Activated T-cell treated with anti-CD3 and anti-CD28 coated beads, Interleukin-2, amount 50 U/mL, for 72 hours (primary cell): ENCODE measurements at places on chromosomes 4 and X.

- no peak overlapping the region for H3K4me3 ChIP-seq
- H3K4me1 ChIP-seq: no peaks in the 10 kb centered on the region
- peaks cover 46% of the 10 kb centered on the region for H3K27me3 ChIP-seq
Observed at GRCh38 chrX:129649268-129650182, 5.2 kb downstream of the APLN start.

DNA sequence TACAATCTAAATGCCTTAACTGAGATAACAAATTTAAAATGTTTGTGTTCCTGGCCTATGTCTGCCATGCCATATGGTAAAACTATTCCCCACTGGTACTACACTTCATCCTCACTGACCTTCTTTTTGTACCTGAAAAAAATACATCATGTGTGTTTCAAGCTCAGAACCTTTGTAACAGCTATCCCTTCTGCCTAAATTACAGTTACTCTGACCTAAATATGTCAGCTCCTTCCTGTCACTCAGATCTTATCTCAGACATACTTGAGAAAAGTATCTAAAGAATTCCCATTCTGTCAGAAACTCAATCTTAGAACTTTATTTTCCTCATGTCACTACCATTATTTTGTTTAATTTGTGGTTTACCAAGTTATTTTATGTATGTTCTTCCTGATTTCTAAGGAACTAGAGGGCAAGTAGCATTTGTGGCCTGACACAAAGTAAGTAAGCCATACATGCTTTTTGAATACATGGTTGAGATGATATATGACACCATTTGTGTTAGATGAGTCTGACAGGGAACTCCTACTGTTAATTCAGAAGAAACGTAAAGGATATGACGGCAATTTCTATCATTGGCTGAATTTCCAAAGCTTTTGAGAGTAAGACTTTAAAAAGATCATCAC, 456.5 kb upstream of the NDST3 start:
- no peak overlapping the region for H3K27ac ChIP-seq
- no peaks in the 10 kb centered on the region for H3K36me3 ChIP-seq
- H3K4me3 ChIP-seq: no peak overlapping the region
- no peaks in the 10 kb centered on the region for H3K4me1 ChIP-seq
- DNase-seq: no peak
- H3K27me3 ChIP-seq: no peaks in the 10 kb centered on the region

- H3K36me3 ChIP-seq: peaks cover 2% of the 10 kb centered on the region
- H3K4me3 ChIP-seq: no peak overlapping the region
- H3K27ac ChIP-seq: no peak overlapping the region
- peaks cover 10% of the 10 kb centered on the region for H3K27me3 ChIP-seq
- no peak for DNase-seq
Observed at GRCh38 chr4:139501117-139501516, 47.2 kb downstream of the RAB33B start.

GRCh38 chr4:105710678-105711077, 2.1 kb downstream of the GSTCD start:
- H3K4me1 ChIP-seq: peaks cover 23% of the 10 kb centered on the region
- no peak overlapping the region for H3K4me3 ChIP-seq
- no peak for DNase-seq
- H3K27me3 ChIP-seq: no peaks in the 10 kb centered on the region

DNA sequence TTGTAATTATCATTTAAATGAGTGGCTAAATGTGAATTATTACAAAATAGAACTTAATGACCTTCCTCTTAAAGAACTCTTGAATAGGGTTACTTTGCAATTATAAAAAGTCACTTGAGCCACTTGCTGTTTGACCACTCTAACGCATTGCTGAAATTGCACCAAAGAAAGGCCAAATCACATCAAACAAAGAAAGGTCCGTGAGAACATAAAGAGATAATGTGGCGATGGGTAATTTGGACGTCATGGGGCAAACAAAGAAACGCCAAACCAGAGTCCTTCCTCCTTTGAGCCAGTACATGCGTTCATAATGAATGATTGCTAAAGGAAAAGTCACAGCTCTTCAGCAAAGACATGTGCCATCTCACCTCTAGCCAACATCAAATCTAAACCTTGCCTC, 229.8 kb upstream of the STS start:
- no peak overlapping the region for H3K4me3 ChIP-seq
- no peak for DNase-seq
- no peaks in the 10 kb centered on the region for H3K36me3 ChIP-seq
- no peaks in the 10 kb centered on the region for H3K27me3 ChIP-seq
- no peak overlapping the region for H3K27ac ChIP-seq

DNA sequence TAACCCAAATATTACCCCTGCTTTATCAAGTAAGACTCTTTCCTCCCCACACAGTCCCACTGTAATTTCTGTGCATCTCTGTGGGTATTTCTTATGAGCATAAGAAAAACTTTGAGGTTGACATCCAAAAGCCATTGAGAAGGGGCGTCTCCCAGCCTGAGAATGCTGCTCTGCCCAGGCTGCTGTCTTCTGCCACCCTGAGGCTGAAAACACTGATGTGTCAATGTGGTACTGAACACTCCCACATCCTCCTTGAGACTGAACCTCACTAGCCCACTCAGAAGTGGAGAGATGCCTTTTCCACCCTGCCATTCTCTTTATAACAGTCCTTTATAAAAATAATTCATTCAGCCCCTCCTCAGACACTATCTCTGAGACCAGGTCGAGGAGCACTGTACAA, 120.8 kb downstream of the SMIM20 start:
- peaks cover 17% of the 10 kb centered on the region for H3K4me1 ChIP-seq
- no peaks in the 10 kb centered on the region for H3K36me3 ChIP-seq
- H3K27ac ChIP-seq: no peak overlapping the region
- H3K4me3 ChIP-seq: no peak overlapping the region

- H3K27me3 ChIP-seq: no peaks in the 10 kb centered on the region
- peaks cover 7% of the 10 kb centered on the region for H3K36me3 ChIP-seq
- DNase-seq: no peak
- no peak overlapping the region for H3K27ac ChIP-seq
- H3K4me3 ChIP-seq: no peak overlapping the region
Observed at GRCh38 chr4:48372272-48372671, 30.9 kb downstream of the SLAIN2 start.

- H3K4me3 ChIP-seq: no peak overlapping the region
- no peaks in the 10 kb centered on the region for H3K4me1 ChIP-seq
- no peaks in the 10 kb centered on the region for H3K36me3 ChIP-seq
- no peak for DNase-seq
Observed at GRCh38 chr4:141912831-141913230, 276.4 kb downstream of the IL15 start.

- no peak overlapping the region for H3K27ac ChIP-seq
- no peaks in the 10 kb centered on the region for H3K27me3 ChIP-seq
- H3K36me3 ChIP-seq: no peaks in the 10 kb centered on the region
- no peaks in the 10 kb centered on the region for H3K4me1 ChIP-seq
- no peak overlapping the region for H3K4me3 ChIP-seq
- no peak for DNase-seq
Observed at GRCh38 chr4:134126955-134127354, 74.6 kb downstream of the PABPC4L start.

DNA sequence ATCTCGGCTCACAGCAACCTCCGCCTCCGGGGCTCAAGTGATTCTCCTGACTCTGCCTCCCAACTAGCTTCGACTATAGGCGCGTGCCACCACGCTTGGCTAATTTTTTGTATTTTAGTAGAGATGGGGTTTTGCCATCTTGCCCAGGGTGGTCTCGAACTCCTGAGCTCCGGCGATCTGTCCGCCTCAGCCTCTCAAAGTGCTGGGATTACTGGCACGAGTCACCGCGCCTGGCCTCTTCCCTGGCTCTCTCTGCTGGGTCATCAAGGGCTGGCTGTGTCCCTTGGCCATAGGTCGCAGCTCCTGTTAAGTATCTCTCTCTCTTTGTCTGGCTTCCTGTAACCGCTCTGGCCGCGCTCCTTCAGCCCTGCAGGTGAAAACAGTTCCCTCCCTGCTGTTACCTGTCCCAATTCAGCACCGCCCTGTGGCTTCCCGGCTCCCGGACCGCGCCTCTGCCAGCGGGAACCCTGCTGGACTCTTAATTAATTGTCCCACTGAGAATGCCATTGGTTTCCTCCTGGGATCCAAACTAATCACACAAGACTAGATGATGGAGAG, 1.3 kb upstream of the RGS12 start:
- H3K27ac ChIP-seq: no peak overlapping the region
- H3K27me3 ChIP-seq: peaks cover 27% of the 10 kb centered on the region
- DNase-seq: no peak
- peak overlapping the region; percentile 92 for H3K4me3 ChIP-seq
- no peaks in the 10 kb centered on the region for H3K36me3 ChIP-seq
- H3K4me1 ChIP-seq: peaks cover 15% of the 10 kb centered on the region

DNA sequence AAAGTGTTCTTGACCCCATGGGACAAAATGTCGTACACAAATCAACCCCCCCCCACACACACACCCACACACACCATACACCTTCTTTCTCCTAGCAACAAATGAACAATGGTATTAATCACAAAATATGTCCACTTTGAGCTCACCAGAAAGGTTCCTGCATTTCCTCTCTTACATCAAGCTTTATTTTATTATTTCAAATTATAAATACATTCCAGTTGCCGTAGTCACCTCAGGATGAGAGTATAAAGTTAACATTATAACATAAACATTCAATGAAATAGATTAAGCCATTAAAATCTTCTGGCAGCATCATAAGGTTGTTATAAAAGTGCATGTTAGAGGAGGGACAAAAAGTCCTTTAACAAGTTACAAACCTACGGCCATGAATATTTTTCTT, 7.3 kb downstream of the XK start:
- no peak for DNase-seq
- H3K27me3 ChIP-seq: peaks cover 13% of the 10 kb centered on the region
- no peak overlapping the region for H3K4me3 ChIP-seq
- H3K36me3 ChIP-seq: no peaks in the 10 kb centered on the region
- H3K4me1 ChIP-seq: no peaks in the 10 kb centered on the region

DNA sequence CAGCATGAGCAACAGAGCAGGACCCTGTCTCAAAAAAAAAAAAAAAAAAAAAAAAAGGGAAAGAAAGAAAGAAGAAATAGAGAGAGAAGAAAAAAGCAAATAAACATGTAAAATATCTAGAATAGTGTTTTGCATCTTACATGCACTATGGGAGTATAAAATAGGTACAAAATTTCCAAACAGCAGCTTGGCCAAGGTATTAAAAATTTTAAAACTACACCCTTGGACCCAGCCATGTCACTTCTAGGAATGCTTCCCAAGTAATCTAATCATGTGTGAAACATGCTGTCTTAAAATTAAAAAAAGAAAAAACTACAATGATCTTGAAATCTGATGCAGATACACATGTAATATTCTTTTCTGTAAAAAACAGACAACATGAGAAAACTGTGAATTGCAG, 21.6 kb downstream of the IRF2 start:
- no peak overlapping the region for H3K4me3 ChIP-seq
- H3K27me3 ChIP-seq: no peaks in the 10 kb centered on the region
- peaks cover 83% of the 10 kb centered on the region for H3K4me1 ChIP-seq
- DNase-seq: no peak

GRCh38 chr4:178080312-178080711, 638.1 kb upstream of the AGA start:
- H3K4me1 ChIP-seq: no peaks in the 10 kb centered on the region
- no peak for DNase-seq
- H3K27ac ChIP-seq: no peak overlapping the region

DNA sequence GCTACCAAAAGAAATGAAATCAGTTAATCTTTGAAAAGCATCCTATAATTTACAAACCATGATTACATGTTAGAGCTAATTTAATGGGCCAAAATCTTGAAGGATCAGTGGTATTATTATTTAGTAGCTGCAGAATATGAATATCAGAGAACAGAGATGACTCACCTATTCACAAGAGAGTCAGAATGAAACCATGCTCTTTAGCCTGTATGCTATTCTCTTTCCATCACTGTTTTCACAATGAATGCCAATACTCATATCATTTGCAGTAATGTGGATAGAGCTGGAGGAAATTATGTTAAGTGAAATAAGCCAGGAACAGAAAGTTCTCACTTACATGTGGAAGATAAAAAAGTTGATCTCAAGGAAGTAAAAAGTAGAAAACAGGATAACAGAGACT, 414.1 kb downstream of the CENPC start:
- H3K27ac ChIP-seq: no peak overlapping the region
- H3K4me3 ChIP-seq: no peak overlapping the region
- H3K27me3 ChIP-seq: no peaks in the 10 kb centered on the region

- H3K4me3 ChIP-seq: no peak overlapping the region
- no peaks in the 10 kb centered on the region for H3K27me3 ChIP-seq
- no peaks in the 10 kb centered on the region for H3K36me3 ChIP-seq
- no peak overlapping the region for H3K27ac ChIP-seq
- peaks cover 34% of the 10 kb centered on the region for H3K4me1 ChIP-seq
- DNase-seq: no peak
Observed at GRCh38 chr4:37994569-37994968, 34.4 kb downstream of the PTTG2 start.

DNA sequence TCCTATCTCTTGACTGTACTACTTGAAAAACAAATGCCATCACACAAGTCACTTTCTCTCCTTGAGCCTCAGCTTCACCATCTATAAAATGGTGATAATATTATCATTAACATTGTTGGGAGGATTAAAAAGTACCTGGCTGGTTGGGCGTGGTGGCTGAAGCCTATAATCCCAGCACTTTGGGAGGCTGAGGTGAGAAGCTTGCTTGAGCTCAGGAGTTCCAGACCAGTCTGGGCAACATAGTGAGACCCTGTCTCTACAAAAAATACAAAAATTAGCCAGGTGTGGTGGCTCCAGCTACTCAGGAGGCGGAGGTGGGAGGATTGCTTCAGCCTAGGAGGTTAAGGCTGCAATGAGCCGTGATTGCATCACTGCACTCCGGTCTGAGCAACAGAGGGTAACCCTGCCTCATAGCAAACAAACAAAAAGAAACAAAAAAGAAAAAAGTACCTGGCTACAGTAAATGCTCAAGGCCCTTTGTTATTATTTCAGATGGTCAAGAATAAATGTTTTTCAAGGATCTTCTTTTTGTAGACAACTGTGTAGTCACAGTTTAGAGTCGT, 120.3 kb downstream of the CHRNA9 start:
- H3K27ac ChIP-seq: no peak overlapping the region
- H3K36me3 ChIP-seq: no peaks in the 10 kb centered on the region
- H3K27me3 ChIP-seq: no peaks in the 10 kb centered on the region
- H3K4me3 ChIP-seq: no peak overlapping the region
- peaks cover 21% of the 10 kb centered on the region for H3K4me1 ChIP-seq
- no peak for DNase-seq

GRCh38 chrX:32448320-32448719, 763.0 kb downstream of the DMD start:
- peaks cover 22% of the 10 kb centered on the region for H3K4me1 ChIP-seq
- no peak overlapping the region for H3K4me3 ChIP-seq
- H3K36me3 ChIP-seq: no peaks in the 10 kb centered on the region
- DNase-seq: no peak
- H3K27ac ChIP-seq: no peak overlapping the region
- no peaks in the 10 kb centered on the region for H3K27me3 ChIP-seq

DNA sequence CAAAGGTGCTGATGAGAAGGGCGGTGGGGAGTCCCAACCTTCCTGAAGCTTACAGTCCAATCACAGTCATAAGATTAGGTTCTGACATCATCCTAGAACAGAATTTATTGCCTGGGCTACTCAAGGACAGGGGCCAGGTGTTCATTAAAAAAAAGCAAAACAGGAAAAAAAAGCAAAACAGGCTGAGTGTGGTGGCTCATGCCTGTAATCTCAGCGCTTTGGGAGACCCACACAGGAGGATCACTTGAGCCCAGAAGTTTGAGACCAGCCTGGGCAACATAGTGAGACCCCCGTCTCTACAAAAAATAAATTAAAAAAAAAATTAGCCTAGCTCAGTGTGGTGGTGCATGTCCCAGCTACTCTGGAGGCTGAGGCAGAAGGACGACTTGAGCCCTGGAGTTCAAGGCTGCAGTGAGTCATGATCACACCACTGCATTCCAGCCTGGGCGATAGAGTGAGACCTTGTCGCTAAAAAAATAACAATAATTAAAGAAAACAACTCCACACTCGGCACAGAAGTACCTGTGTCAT, 3.0 kb downstream of the RAB9A start:
- no peak for DNase-seq
- peak overlapping the region; percentile 81 for H3K4me3 ChIP-seq
- H3K27ac ChIP-seq: peak overlapping the region; percentile 82
